Tongue (tissue), 3 donors: ENCODE measurements at places on chromosomes 3 and 15. TPM values are rescaled to one million over a fixed set of nuclear protein-coding genes. Genes with fewer than 3 reads are reported as not detected.

GRCh38 chr3:169255511-169255910 lies 408.0 kb downstream of the MECOM start:
- DNase-seq: peak; percentile 59

DNA sequence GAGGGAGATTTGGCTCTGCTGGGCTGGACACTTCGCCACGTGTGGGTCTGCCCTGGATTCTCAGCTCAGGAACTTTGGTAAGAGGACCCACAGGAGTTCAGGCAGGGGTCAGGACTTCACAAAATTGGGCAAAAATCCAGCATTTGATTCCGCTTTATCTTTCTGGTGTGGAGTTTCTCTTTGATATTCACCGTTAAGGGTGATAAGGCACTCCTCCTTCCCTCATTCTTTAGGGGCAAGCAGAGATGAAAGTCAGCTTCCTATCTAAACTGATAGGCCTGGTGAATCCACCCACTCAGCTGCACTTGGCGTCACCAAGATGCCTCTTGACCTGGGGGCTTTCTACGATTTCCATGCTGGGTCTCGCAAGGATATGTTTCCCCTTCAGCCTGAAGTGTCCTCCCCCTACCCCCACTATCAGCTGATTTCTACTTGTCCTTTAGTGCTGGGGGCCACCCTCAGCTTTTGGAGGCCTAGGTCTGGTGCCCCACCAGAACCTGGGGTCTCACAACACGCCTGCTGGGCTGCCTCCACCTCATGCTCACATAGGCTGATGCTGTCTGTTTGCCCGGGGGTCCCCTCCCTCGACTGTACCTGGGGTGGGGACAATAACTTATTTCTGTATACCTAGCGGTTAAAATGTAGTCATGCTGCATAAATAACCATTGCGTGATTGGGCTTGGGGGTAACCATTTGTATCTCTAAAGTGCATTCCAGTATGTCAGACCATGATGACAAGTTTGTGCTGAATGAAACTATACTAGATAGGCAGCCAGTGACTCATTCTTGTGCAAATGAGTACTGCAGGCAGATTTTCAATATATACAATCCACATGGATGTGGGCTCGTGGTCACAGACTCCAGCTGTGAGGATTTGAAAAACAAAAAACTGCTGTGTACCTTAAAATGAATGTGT lies 248.3 kb downstream of the ADAMTS17 start:
- no peak for DNase-seq

DNA sequence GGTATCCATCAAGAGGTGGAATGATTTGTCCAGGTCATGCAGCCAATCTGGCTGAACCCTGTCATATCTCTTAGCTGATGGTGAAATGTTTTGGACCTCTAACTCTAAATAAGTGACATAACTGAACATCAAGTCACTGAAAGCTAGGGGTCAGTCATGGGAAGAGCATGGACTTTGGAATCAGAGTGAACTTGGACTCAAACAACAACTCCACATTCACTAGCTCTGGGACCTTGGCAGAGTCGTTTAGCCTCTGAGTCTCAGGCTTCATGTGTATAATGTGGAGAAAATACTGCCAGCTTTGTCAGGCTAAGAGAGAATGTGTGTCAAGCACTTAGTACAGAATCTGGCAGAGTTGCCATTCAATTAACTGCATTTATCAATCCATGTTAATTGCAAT lies 557.8 kb upstream of the CFAP20DC start:
- DNase-seq: peak; percentile 35

DNA sequence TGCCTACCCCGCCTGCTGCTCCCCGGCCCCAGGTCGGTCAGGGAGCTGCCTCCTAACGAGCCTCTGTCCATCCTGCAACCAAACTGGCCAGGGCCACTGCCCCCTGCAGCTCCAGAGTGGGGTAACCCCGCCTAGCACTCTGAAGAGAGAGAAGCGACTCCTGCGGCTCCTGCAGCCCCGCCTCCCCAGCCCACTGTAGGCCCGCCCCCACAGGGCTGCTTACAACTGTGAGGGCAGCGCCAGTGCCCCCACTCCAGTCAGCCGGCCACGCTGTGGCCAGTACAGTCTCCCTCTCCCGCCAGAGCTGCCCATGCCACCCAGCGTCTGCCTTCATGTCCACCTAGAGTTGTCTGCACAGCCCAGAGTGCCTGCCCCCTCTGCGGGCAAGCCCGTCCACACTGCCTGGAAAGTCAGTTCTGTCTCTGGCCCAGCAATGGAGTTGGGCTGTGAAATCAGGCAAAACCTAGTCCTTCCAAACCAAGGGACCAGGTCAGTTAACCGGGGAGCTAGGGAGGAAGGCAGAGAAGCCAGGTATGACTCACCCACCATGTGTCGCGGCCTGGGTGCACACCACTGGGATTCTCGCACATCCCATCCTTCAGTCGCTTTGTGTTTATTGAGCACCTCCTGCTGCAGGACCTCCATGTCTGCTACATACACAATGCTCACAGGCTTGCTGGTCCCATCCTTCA lies 2.4 kb downstream of the UCN2 start:
- DNase-seq: peak; percentile 68

Gene ANKRD34C
- 0.21 TPM for total RNA-seq

- DNase-seq: peak; percentile 83
These were observed at the start of gene MFGE8 for GRCh38 chr15:88913017-88913849. MFGE8 (minus strand) TSS chr15:88913379; CDS start chr15:88913319, 60 bp downstream.

Gene DLEC1
- 0.10 TPM for total RNA-seq

DNA sequence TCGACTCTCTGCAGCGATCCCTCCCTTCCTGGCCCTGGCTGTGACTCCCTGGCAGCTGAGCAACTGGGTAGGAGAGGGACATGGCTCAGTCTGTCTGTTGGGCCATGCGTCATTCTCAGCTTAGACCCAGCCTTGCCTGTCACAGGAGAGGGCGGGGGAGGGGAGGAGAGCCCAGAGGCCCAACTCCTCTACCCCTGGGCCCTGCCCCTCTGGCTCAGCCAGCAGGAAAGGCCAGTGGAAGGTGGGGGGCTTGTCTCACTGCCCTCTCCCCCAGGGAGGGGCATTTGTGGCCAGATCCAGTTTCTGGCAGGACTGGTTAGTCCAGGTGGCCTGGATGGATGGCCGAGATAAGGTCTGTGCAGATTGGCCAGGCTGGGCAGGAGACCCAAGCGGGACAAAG lies 31.6 kb downstream of the DNAJB8 start:
- no peak for DNase-seq

DNA sequence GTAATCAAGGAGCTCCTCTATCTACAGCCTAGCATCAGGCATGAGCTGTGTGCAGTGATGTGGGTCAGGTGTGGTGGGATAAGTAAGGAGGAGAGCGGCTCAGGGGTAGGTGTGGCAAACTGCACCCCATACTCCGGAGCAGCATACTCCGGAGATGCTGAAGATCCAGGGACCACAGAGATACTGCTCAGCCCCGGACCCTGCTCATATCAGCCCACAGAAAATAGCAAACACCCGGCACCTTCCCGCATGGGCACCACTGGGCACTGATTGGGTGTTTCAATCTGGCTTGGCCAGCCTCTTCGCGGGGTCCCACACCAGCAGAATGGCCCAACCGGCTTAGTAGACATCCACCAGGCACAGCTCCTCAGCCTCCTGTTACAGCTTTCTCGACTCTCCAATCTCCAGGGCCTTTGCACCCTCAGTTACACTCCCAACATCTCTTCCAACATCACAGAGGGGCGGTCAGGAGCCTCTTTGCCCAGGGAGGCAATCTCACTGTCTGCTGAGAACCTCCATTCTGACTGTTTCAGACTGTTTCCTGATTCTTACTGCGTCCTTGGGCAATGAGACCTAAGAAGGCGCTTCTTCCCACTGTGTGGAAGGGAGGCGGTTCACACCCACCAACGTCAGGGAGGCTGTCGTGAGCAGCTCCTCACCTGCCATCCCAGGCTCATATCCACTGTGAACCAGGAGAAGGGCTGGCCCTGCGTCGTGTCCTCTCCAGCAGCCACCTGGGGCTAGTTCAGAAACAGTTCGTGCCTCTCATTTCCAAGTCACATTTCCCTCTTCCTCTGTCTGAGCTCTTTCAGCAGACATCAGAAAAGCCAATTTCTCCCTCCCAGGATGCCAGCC lies 59.8 kb downstream of the CAPN7 start:
- DNase-seq: no peak

Gene AMIGO3
- 2.8 TPM for total RNA-seq

Gene HHLA2
- total RNA-seq: not detected

DNA sequence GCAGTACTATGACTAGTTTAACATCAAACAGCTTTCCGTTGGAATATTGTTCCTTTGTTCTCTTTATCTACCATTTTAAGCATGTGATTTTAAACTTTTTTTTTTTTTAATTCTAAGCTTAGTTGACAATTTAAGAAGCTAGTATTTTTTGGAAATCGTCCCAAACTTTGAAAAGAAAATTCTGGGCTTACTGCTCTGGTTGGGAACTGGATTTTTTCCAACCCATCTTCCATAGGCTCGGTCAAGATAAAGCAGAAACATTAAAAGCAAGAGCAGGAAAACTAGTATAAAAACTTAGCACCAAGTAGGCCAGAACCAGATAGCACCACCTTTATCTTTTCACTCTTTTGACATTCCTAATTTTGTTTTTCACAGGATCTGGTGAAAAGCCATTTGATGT lies 49.9 kb downstream of the TSC22D2 start:
- no peak for DNase-seq

Gene ATP8B4
- total RNA-seq: 10.5 TPM

GRCh38 chr3:137163241-137163871 lies 205.6 kb downstream of the IL20RB start:
- DNase-seq: peak; percentile 52

DNA sequence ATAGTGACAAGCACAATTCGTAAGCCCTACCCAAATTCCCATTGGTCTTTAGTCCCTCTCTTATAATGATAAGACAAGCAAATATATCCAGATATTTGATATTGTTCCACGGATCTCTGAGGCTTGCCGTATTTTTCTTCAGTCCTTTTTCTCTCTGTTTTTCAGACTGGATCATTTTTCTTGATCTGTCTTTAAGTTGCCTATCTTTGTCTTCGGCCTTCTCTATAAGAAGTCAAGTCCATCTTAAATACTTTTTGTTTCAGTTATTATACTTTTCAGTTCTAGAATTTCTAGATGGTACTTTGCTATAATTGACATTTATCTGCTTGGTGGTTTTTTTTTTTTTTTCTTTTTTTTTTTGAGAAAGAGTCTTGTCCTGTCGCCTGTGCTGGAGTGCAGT lies 13.7 kb upstream of the BLM start:
- no peak for DNase-seq

DNA sequence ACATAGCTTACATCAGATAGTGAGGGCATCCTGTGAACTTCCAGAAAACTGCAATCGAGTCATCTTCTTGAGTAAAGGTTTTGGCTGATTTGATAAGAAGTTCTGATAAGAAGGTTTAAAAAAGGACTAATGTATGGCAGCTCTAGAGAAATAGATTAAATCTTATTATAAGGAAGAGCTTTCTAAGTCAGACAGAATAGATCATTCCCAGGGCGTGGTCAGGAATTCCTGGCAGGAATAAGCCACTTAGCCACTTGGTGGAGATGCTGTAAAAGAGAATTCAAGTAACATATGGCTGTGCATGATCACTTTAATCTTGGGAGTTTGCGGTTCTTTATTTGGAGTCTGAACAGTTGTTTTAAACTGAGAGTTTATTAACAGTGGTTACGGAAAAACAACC lies 17.4 kb downstream of the PGBD4 start:
- peak; percentile 64 for DNase-seq

Gene IL16
- total RNA-seq: 6.5 TPM

DNA sequence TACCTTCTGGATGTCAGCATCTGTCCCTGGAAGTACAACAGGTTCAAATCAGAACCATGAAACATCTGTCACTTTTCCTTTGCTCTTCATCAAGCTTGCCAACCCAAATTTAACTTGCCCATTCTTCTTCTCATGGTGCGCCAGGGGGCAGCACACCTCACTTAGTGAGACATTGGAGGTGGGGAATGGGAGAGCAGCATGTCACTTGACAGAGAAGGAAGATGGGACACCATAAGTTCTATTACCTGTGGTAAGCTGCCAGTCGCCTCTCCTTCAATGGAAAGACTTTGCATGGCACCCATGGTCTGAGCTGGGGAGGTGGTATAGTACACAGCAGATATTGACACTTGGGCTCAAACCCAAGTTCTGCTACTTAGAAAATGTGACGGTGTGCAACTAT lies 2.9 kb downstream of the SCN5A start:
- DNase-seq: peak; percentile 24

GRCh38 chr3:62597491-62597890 lies 224.1 kb upstream of the FEZF2 start:
- no peak for DNase-seq

Gene GOLGA8S
- total RNA-seq: 0.21 TPM

DNA sequence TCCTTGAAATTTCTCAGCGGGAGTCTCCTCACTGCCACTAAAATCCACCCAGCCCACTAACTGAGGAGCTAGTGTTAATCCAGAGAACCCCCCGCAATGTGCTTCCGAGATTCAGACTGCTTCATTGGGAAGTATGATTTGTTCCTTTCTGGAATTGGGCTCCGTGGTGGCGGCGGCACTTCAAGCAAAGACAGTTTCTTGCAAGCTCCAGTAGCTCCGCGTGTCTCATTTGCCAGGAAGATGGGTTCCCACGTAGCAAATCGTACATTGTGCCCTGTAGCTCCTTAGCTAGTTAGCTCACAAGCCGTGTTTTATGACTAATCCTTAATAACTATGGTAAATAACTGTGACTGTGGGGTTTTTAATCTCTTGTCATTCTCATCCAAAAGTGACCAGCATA lies 45.4 kb downstream of the SLC6A1 start:
- no peak for DNase-seq

DNA sequence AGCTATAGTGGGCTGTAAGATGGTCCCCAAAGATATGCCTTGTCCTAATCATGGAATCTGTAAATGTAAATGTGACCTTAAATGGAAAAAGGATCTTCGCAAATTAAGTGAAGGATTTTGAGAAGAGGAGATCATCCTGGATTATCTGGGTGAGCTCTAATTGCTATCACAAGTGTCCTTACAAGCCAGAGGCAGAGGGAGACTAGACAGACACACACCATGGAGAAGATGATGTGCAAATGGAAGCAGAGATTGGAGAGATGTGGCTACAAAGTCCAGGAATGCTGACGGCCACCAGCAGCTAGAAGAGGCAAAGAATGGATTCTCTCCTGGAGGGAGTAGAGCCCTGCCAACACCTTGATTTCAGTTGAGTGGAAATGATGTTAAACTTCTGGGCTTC lies 102.3 kb upstream of the PROK2 start:
- no peak for DNase-seq

Gene WHAMM
- 14.8 TPM for total RNA-seq

DNA sequence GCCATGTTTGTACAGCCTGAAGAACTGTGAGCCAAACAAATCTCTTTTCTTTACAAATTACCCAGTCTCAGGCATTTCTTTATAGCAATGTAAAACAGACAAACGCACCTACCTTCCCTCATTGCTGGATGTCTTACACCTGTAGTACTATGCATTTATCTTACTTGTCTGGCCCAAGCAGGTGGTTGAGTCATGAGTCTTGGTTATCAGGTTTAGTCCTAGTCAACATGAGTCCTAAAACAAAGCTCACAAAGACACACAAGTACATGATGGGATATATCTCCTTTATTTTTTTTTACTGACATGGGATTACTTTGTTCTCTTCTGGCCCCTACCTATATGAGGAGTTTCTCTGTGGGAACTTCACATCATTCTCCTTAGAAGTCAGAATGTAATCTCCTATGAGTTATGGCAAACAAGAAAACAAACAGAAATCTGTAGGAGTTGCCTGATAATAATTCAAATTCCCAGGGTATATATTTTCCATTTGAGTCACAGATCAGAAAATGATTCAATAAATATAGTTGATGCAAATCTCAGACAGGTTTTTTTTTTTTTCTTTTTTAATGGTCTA lies 33.6 kb upstream of the PLSCR2 start:
- DNase-seq: no peak

Gene NAA50
- 263 TPM for total RNA-seq

- no peak for DNase-seq
These were observed 57.9 kb downstream of the ADCY5 start for GRCh38 chr3:123390865-123391600.

Gene FAM81A
- 3.0 TPM for total RNA-seq

GRCh38 chr3:145899241-145899640 lies 261.7 kb downstream of the PLOD2 start:
- DNase-seq: no peak
